ENCODE measurements at places on chromosomes 6 and 20. TPM values are rescaled to one million over a fixed set of nuclear protein-coding genes. Genes with fewer than 3 reads are reported as not detected.

GRCh38 chr6:85382541-85382940 is 67.3 kb upstream of the NT5E start:
- DNase-seq = no peak

The SIRPB2 gene
- total RNA-seq = not detected

The JPH2 gene
- 3.1 TPM for total RNA-seq

DNA sequence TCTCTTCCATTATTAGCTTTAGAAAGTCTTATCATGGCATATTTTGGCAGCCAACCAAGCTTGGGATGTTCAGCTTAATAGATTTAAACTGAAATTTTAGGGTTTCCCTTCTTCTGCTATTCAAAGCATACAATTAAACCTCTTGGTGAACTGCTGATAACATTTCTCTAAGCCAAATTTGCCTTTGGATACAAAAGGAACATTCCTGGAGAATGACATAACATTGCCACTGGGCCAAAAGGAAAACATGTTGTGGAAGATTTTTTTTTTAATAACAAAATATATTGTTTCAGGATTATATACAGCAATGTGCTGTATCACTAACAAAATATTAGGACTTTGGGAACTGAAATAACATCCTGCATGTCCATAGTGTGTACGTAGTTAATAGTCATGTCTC is 215.1 kb upstream of the TBX18 start:
- no peak for DNase-seq

GRCh38 chr20:11090751-11091150 is 417.0 kb upstream of the JAG1 start:
- DNase-seq = no peak

The MYH7B gene
- not detected for total RNA-seq

- no peak for DNase-seq
Measured at GRCh38 chr6:46972531-46972930, 50.8 kb upstream of the ADGRF5 start.

GRCh38 chr6:116251568-116252384 is 2.1 kb downstream of the TSPYL4 start:
- DNase-seq = peak; percentile 34

GRCh38 chr6:12280458-12280857 is 9.7 kb upstream of the EDN1 start:
- DNase-seq = no peak

GRCh38 chr6:136564180-136564579 is 14.0 kb upstream of the MAP7 start:
- DNase-seq = no peak

The CD93 gene
- total RNA-seq = not detected

Measured in A172 (cell line).